ENCODE measurements at places on chromosomes 16 and 17.

DNA sequence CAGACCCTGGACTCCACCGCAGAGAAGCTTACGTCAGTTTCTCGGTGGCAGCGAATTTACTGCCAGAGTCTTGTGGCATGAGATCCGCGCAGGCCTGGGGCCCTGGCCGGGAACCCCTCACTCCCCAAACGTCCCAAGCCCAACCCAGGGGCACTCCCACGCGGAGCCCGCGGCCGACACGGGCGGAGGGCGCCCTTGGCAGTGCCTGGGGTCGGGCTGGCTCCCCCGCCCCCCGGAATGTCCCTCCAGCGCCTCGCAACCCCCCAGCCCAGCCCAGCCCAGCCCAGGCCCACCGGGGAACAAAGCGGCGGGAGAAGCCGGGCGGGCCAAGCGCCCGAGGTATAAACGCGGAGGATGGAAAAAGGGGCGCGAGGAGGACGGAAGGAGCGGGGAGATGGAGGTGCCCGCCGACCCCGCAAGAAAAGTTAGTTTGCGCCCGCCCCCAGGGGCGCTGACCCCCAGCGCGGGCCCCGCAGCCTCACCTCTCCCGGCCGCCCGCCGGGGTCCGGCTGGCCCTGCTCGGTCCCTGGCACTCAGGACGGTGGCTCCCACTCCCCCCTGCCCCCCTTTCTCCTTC is 330 bp downstream of the CASKIN2 start:
- no peak for DNase-seq

- DNase-seq: no peak
Observed at GRCh38 chr16:53583401-53583800, 80.4 kb upstream of the AKTIP start.

DNA sequence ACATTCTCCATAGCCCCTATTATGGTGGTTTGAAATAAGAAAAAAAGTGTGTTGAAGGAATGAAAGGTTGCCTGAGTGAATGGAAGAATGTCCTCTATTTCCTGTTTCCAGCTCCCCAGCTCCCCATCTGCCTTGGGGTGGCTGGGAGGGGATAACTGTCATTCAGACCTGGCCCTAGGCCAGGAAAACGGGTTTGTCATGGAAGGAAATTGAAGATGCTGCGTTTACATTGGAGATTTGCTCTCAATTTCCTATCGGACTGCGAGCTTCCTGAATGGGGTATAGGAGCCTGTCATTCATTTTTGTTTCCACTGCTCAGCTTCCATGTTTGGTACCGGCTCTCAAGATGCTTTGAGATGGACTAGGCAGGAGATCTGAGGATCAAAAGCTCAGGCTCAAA is 2.2 kb upstream of the FZD2 start:
- DNase-seq: no peak

GRCh38 chr17:50145532-50146229 is 4.8 kb downstream of the PPP1R9B start:
- no peak for DNase-seq

DNA sequence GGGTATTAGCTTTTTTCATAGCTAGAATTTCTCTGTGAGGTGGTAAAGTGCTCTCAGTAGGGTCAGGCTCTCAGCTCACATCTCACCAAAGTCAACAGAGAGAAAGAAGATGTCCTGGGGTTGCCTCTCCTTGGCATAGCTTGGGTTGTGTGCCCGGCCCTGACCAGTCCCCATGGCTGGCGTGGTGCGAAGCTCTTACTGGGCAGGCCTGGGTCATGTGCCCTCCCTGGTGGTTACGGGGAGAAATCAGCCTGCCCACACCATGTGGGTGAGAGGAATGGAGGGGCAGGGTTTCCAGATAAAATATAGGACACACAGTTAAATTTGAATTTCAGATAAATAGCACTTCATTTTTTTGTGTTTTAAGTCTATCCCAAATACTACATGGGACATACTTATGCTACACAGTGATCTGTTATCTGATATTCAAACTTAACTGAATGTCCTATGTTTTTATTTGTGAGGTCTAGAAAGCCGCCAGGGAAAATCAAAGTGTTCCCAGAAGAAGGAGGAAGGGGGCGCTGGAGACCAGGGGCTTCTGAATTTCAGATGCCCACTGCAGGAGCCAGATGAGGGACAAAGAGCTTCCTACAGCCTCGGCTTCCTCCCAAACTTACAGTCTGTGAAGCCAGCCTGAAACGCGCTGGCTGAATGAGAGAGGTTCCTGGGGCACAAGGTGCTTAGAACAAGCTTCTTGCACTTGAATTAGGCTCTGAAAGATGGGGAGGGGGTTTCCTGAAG is 45.4 kb downstream of the NKD1 start:
- no peak for DNase-seq

DNA sequence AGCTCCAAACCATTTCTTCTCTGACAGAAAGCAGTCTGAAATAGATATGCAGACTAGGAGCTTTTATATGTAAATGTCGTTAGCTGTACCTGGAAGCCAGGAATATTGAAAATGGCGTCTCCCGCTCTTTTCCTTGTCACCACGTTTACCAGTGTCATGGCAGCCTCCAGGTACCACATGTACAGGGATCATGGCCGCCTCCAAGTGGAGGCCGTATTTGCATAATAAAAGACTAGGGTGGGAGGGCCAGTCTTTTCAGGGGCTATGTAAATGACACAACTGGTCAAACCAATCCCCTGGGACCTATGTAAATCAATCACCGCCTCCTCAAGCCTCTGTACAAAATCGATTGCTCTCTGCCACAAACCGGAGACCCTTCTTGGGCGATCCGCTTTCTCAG is 54.3 kb downstream of the MYOCD start:
- no peak for DNase-seq

GRCh38 chr17:1142561-1142971 is 37.2 kb downstream of the ABR start:
- DNase-seq: no peak

GRCh38 chr16:25546791-25547190 is 145.0 kb upstream of the HS3ST4 start:
- no peak for DNase-seq

- no peak for DNase-seq
Observed at GRCh38 chr17:83203073-83203471, 123.7 kb downstream of the METRNL start.

DNA sequence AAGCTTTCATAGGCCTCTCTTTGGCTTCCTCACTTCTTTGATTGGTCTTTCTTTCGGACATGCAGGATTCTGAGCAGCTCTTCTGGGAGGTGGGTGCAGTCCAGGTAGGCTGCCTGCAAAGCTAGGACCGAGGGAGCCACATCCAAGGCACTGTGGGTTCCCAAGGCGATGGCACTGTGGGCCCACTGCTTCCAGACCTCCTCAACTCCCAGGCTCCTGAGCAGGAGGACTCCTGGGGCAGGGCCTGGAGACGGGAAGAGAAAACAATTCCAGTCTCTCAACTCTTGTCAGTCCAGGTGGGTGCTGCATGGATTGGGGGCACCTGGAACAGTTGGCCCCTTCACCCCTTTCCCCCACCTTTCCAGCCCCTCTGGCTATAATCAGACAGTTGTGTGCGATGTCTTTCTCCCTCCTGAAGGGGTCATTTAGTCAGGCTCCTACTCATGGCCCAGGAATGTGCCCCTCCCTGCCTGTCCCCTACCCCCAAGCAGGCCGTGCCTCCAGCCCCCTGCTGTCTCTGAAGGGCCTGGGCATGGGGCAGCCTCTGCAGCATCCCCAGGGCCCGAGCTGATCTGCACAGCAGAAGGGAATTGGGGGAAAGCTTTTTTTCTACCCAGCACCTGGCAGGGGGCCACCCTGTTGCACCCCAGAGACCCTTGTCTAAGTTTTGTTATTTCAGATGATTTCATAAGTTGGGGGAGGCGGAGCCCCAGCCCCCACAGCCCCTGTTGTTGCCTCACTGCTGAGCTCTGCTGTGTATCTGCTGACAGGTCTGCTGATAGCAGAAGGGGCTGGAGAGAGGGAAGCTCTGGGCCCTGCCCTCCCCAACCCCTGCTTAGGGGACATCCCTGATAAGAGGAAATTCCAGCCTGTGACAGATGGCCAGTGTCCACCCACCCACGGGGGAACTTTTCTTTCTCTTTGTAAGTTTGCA is 330.3 kb downstream of the SEC14L1 start:
- DNase-seq: no peak

- no peak for DNase-seq
Observed at GRCh38 chr17:81524039-81524864, 3.9 kb upstream of the FSCN2 start.

DNA sequence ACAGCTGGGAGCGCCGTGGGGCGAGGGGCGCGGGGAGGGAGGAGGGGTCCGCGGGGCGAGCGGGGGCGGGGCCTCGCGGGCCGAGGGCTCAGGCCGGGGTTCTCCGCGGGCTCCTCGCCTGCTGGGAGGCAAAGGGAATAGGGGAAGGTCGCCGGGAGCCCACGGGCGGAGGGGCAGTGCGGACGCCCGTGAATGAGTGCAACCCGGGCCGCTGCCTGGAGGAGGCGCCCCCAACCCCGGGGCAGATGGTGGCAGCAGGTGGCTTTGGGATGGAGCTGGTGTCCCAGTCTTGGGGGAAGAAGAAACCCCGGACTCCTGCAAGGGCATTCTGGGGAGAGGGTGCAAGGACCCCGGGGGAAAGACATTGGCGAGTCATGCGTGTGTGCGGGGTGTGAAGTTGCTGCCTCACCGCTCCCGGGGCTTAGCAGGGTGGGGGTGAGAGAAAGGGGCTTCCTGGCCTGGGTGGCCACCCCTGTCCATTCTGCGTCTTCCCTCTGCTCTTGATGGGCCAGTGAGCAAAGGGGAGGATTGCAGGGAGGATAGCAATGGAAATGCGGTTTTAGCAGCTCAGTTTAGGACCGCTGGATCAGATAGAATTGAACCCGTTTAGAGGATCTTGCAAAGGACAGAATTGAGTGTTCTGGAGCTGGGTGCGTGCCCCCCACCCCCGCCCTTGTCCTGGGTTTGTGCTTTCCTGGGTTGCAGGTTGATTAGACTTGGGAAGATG is 526 bp downstream of the KIAA0513 start:
- no peak for DNase-seq

DNA sequence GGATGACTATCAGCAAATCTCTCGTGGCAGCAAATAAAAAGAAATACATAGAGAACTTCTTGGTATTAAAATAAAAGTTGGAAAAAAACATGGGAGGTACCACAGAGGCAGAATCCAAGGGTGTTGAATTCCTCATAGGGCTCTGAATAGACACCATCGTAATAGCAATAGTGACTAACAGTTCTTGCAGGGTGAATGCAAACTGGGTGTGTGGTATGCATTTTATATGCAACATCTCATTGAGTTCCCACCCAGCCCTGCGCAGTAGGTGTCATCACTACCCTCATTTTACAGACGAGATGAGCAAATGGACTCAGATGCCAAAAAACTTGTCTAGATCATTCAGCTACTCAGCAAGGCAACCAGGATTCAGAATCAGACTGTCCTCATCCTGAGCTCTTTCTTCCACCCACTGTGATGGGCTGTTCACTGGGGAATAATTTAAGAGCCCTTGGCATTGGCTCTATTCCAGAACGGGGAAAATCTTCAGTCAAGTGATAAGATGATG is 354.6 kb upstream of the CDH11 start:
- DNase-seq: no peak

DNA sequence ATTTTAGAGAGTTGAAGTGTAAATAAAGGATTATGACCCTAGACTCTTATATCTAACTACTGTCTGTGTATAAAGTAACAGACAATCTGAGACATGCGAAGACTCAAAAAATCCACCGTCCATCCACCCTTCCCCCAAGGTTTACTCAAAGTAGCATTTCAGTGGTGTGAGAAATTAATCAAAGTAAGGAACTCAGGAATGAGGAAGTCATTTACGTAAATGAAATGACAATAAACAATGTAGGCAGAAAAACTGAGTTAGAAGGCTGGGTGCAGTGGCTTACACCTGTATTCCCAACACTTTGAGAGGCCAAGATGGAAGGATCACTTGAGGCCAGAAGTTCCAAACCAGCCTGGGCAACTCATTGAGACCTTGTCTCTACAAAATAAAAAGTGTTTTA is 19.8 kb upstream of the NTN1 start:
- DNase-seq: no peak

DNA sequence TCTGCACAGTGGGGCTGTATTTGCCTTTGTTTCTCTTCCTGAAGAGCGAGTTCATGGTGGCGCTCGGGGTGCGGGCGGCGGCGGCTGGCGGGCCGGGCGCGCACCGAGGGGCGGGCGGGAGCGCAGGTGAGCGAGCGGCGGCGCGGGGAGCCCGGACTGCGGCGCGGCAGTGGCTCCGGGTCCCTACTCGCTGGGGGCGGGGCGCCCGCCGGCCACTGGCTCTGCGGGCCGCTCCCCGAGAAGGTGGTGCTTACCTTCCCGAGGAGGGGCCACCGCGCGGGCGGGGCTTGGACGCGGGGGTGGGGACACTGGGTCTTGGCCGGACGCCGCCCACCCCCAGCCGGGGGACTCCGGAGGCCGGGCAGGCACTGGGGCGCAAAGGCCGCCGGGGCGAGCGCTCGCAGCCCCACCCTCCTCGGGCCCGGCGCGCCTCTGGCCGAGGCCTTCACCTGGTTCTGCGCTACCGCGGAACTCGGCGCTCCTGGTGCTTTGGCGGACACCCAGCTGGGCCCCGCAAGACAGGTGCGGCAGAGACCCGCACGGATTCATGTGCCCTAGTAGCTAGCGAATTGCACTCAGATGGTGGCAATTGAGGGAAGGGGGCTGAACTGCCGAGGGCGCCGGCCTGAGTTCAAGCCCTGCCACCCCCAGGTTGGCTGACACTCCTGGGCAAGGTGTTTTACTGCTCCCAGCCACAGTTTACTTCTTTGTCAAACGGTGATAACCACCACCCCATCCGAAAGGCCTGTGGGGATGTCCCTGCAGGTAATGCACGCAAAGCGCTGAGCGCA is at the start of gene PPL:
Gene PPL, minus strand, starts transcription at position 158 of the 791 bp plus-strand sequence. Its CDS starts 103 bp downstream, at position 55.
- DNase-seq: no peak

DNA sequence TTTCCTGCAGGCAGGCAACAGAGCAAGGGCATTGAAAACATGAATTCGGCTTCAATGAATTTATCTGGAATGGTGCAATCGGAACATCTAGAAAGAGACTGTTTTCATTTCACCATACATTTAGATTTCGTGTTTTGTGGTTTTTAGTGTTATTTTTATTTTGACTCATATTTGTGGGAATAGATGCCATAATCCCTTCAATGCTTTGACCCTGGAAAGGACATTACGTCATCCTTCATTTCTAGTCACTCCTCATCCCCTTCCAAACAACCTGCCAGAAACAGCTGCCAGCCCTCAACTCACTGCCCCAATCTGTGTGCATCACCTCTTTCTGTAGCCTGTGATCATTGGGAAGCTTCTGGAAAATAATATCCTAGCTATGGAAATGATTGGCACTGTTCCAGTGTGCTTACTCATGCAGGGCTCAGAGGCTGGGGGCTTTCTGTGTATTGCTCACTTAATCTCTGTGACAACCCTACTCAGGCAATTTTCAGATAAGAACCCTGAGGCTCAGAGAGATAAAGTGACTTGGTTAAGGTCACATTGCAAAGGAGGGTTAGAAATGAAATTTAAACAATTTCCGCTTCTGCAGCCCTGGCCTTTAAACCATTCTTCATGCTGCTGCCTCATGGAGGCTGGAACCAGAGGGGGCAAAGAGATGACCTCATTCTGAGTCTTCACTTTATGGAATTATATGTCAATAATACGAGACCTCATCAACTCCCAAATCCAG is 9.5 kb upstream of the KSR1 start:
- no peak for DNase-seq

DNA sequence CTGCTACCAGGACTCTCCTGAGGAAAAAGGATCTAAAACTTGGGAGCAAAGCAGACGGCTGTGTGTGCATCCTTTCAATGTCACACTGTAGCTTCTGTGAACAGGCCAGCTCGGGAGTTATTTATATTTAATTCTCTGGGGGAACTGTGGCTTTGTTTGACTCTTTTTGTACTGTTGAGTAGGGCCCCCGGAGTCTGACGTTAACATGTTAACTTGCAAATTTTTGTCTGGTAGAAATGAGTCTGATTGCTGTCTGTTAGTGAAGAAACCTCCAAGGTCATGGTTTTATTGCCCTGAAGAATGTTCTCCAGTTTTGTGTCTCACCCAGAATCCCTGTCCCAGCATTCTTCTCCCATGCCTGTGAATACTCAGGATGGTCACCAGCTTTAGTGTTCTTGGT is 14.2 kb upstream of the KCNG4 start:
- no peak for DNase-seq

Measured in stimulated activated CD4-positive, alpha-beta T cell treated with anti-CD3 and anti-CD28 coated beads, Interleukin-15, amount 100 ng/mL, for 48 hours (primary cell).